ENCODE measurements at places on chromosomes 7 and 10. TPM values are rescaled to one million over a fixed set of nuclear protein-coding genes. Genes with fewer than 3 reads are reported as not detected.

The RARRES2 gene
- 42.6 TPM for total RNA-seq

DNA sequence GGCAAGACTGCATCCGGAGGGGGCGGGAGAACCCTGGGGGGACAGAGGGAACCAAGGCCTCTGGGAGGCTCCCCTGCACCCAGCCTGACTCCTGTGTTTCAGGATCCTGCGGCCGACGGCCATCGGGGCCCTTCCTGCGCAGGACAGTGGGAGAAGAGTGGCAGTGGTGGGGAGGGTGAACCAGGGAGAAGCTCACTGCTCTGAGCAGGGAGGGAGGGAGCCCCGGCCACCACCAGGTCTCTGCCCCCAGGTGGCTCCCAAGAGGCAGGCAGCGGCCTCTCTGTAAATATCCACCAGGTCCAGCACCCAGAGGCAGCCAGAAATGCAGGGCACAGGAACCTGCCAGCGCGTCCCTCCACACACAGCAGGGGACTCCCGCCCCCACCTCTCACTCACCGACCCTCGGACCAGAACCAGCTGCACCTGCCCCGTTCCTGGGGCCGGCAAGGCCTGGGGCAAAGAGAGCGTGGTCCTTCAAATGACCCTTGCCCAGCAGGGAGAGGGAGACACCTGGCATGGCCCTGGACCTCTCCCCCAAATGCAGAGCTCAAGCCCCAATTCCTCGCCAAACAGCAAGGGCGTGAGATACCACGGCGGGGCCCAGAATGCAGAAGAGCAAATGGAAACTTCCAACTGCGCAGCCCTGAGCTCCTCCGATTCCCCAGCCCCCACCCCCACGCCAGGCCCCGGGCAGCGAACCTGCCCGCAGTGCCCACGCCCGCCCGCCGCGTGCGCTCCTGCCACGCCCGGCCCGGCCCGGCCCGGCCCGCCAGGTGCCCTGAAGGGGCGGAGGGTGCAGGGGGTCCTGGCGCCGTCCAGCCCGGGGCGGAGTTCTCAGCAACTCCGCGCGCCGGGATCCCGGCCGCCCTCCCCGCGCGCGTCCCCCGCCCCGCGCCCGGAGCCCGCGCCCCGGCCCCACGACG lies 805 bp downstream of the RASGEF1A start:
- DNase-seq, result peak; percentile 48

DNA sequence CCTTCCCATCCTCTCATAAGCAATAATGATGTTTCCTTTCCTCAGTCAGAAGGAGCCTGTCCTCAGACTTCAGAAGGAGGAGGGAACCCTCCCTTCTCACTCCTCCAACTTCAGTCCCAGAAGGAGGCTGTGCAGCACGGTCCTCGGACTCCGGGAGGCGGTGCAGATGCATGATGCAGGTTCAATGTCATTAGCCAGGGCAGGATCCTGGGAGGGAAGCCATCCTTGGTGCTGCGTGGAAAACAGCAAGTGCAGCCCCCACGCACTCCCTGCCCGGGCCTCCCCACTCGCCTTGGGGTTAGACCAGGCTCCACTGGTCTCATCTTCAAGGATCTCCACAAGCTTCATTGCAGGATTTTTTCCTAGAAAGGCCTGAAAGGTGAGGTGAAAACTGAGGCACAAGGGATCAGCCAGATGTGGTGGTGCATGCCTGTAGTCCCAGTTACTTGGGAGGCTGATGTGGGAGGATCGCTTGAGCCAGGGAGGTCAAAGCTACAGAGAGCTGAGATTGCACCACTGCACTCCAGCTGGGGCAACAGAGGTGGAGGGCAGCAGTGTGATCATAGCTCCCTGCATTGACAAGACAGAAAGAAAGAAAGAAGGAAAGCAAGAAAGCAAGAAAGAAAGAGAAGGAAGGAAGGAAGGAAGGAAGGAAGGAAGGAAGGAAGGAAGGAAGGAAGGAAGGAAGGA lies 62.0 kb downstream of the ASB13 start:
- DNase-seq, result no peak

DNA sequence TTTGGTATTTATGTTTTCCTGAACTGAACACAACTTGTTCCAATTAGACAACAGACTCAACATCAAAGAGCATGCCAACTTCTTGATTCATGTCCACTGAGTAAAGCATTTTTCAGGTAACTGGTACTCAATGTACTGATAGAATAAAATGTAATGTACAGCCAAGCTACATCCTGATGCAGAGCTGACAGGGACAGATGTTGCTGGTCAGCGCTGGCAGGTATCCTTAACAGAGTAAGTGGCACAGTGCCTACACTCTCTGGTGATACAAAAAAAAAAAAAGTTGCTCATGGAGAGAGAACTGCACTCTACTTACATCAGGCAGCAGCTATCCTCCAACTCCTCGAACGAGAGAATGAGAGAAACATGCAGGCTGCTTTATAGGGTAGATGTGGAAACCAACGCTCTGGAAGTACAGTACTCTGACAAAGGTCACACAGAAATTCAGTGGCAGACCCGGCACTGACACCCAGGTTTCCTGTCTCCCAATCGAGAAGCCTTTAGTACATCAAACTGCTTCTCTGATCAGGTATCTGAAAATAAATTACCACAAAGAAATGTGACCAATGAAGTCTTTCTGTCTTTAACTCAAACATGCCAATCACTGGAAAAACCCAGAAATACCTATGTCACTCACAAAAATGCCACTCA lies 4.6 kb downstream of the ITGB1 start:
- no peak for DNase-seq

DNA sequence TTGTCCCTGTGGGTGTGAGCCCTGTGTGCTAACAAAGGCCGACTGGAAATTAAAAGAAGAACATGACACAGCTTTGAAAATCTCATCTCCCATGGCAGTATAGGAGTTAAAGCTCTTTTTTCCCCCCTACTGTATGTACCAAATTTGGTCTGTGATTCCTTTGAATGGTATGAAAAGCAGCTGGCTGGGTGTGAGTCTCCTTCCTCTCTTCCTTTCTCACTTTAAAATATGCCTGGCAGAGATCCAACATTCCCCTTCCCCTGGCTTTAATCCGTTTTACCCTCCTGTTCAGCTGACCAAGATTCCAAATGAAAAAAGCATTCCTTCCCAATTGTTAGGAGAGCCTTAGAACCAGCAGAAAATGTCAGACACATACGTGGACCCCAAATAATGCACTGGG lies 225.0 kb upstream of the CELF2 start:
- no peak for DNase-seq

The PAX4 gene
- not detected for total RNA-seq

DNA sequence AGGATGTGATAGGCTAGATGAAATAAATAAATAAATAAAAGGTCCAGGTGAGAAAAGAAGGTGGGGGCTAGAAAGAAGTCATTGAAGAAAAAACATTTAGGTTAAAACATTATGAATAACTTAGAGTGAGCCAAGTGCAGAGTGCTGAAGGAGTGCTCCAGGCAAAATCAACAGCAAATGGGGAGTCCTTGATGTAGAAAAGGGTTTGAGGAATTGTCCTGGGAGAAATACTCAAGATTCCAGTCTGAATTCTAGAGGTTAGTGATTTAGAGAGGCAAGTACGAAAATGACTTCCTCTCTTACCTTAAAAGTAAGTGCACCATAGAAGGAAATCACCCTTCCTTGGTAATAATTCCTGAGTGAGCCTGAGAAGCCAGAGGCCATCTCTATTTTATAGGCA lies 19.7 kb downstream of the CAV1 start:
- no peak for DNase-seq

DNA sequence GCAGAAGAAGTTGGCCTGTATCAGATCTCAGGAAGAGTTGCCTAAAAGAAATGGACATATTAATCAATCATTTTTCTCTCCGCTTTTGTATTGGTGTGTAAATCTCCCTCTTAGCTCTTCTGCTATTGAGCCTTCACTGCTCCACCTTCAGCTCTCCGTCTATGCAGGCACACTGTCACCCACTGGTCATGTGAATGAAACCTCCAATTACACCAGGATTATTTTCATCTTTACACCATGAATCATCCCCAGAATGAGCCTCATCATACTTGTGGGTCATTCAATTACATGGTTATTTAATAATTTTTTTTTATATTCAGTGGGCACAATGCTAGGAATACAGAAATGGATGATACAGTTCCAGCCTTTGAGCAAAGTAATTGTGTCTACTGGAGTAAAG lies 92.6 kb downstream of the LRRC4 start:
- DNase-seq, result no peak

The EVX1 gene
- total RNA-seq, result not detected

GRCh38 chr7:55018361-55019190 lies at the start of gene EGFR:
Gene EGFR (plus strand): TSS chr7:55019017. CDS start chr7:55019278, 261 bp downstream.
- peak; percentile 93 for DNase-seq

DNA sequence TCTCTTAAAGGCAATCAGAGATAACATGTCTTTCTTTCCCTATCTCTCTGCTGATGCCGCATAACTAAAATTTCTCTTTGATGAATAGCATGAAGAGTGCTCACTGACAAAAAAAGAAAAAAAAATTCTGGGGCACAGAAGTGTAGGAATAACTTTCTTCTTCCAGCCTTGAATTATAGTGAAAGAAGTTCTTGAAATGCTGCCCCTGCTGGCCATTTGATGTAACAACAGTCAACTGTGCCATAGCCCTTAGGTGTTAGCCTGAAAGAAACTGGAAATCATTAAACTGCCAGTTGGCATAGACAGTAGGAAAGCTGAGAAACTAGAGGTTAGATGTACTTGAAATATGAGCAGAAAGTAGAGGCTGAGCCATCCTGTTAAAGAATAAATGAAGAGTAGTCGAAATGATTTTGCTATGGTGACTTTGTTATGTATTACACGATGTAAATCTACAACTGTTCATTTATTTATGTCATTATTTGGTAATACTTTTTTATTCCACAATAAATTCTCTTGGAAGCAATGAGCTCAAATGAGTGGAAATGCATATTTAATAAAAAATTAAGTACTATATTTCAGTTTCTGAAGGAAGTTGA lies 48.3 kb upstream of the FAM171A1 start:
- no peak for DNase-seq

The DDX21 gene
- total RNA-seq, result 16.8 TPM

The CTAGE4 gene
- 27.4 TPM for total RNA-seq

All from stomach (tissue), 19 donors.